Neural crest cell (in vitro differentiated cells): ENCODE measurements at places on chromosomes 5 and 9.

DNA sequence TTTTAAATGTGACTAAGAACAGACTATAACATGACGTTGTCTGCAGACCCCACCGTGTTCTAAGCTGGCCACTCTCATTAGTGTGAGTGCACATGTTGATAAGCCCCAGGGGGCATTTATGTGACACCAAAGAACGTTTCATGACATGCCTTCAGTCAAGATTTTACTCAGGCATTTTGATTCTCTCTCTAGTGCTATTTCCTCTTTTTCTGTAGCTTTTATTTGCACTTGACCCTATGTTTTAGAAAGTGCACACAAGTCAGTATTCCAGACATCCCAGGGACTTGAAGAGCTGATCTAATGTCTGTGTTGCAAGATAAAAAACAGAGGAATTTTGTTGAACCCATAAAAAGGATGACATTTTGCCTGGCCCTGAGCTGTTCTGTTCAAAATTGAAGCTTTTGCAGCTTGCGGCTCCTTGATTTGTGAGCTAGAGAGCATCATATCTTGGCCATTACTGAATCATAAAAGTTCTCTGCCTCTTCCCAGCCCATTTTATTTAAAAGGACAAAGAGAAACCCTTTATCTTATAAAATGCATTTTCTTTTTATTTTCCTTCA lies 80.9 kb upstream of the TYRP1 start:
- no peaks in the 10 kb centered on the region for H3K36me3 ChIP-seq
- H3K4me1 ChIP-seq, result no peaks in the 10 kb centered on the region
- no peak for DNase-seq
- H3K4me3 ChIP-seq, result no peak overlapping the region
- no peak overlapping the region for H3K27ac ChIP-seq

- no peak for DNase-seq
- no peak overlapping the region for H3K27ac ChIP-seq
- H3K4me3 ChIP-seq, result no peak overlapping the region
- no peaks in the 10 kb centered on the region for H3K4me1 ChIP-seq
- no peaks in the 10 kb centered on the region for H3K36me3 ChIP-seq
Measured at GRCh38 chr9:101307524-101308213, 77.1 kb downstream of the BAAT start.

- no peaks in the 10 kb centered on the region for H3K36me3 ChIP-seq
- DNase-seq, result no peak
- no peak overlapping the region for H3K4me3 ChIP-seq
- no peaks in the 10 kb centered on the region for H3K4me1 ChIP-seq
- no peak overlapping the region for H3K27ac ChIP-seq
Measured at GRCh38 chr9:70117835-70118319, 74.2 kb downstream of the MAMDC2 start.

DNA sequence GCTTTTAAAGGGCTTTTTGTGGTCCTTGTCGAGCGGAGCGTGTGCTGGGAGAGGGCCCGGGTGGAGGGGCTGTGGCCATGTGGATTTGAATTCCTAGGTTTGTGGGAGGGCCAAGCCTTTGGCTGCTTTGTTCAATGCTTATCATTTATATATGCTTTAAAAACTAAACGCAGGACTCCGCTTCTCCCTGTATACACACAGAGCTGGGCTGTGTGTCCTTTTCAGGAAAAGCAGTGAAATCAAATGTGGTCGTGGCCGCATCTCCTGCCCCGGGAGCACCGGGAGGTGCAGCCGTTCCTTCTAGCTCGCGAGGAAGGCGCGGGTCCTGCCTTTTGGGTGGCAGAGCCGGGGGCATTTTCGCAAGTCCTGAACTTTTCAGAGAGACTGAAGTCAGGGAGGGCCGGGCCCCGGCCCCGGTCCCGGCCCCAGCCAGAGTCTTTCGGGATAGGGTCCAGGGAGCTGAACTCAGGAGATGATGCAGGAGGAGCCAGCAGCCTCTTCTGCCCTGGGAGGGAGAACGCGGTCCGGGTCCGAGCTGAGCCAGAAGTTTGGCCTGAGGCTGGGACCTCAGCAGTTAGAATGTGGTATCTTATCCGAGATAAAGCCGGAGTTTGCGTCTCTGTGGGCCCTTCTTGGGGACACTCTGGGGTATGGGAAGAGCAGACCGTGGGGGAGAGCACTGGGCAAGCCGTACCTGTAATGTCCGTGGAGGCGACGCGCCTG lies 158.8 kb downstream of the C9orf152 start:
- DNase-seq, result peak; percentile 21
- peak overlapping the region; percentile 97 for H3K4me3 ChIP-seq
- no peaks in the 10 kb centered on the region for H3K27me3 ChIP-seq
- peaks cover 5% of the 10 kb centered on the region for H3K36me3 ChIP-seq

DNA sequence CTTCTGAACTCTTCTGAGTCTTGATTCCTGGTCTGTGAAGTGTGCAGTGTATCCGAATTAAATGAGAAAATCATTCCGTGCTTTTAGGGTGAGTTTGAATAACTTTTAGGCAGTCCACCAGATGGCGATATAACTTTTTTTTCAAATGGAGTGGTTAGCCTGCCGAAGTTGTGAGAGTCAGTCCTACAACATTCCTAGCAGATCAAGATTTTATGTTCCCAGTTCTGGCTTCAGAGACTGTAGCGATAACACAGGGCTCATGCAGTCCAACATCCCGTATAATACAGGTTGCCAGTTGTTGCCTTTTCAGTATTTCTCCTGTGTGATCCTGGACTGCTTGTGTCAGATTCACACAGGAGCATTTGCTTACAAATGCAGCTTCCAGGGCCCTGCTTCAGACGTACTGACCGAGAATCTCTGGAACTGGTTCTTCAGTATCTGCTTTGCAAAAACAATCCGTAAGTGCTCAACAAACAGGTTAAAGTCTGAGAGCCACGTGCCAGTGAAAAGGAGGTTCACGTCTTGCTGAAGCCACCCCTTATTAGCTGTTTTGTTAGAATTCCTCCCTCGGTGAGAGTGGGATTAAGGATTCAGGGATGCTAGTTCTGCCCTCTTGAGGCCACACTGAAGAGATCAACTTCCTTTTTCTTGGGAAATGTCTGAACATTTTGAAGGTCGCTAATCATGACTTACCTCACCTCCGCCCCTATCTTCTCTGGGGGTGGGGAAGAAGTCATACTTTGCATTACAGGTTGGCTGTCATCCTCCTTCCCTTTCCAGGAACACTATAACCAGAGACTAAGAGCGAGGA lies 22.8 kb downstream of the SMIM3 start:
- peaks cover 5% of the 10 kb centered on the region for H3K27me3 ChIP-seq
- H3K36me3 ChIP-seq, result no peaks in the 10 kb centered on the region
- peak overlapping the region; percentile 79 for H3K4me3 ChIP-seq
- H3K27ac ChIP-seq, result no peak overlapping the region

- no peak overlapping the region for H3K4me3 ChIP-seq
- H3K27me3 ChIP-seq, result no peaks in the 10 kb centered on the region
- DNase-seq, result no peak
- H3K4me1 ChIP-seq, result peaks cover 14% of the 10 kb centered on the region
- H3K27ac ChIP-seq, result no peak overlapping the region
Measured at GRCh38 chr5:68641211-68641610, 425.7 kb downstream of the PIK3R1 start.

GRCh38 chr5:8981496-8981895 lies 564.4 kb downstream of the SEMA5A start:
- peaks cover 33% of the 10 kb centered on the region for H3K4me1 ChIP-seq
- H3K27me3 ChIP-seq, result no peaks in the 10 kb centered on the region
- peak overlapping the region; percentile 20 for H3K27ac ChIP-seq
- no peak for DNase-seq

- no peaks in the 10 kb centered on the region for H3K36me3 ChIP-seq
- H3K4me3 ChIP-seq, result no peak overlapping the region
- peaks cover 41% of the 10 kb centered on the region for H3K4me1 ChIP-seq
- H3K27ac ChIP-seq, result no peak overlapping the region
- no peak for DNase-seq
Measured at GRCh38 chr5:4203146-4203545, 607.5 kb downstream of the IRX1 start.

DNA sequence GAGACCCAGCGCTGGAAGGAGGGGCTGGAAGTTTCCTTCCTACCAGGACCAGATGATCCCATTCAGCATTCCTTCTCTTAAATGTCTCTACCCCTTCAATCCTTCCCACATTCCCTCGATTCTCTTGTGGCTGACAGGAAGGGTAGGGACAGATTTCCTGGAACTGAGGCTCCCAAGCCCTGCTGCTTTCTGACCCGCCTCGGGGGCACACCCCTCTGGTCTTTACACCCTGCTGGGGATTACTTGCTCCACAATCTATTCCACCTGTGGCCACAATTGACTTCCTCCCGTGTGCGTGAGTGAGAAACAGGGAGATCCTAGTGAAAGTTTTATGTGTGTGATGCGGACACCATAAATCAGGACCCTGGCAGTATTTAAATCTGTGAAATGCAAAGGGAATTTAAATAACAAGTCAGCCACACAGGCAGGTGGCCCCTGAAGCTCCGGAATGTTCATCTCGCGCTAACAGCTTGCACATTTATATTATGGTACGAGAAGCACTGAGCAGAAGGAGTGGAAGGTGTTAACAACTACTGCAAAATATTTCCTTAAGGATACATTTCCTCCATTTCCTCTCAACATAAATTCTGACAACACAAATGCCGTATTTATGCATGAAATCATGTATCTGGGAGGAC lies 237.5 kb downstream of the SLIT3 start:
- peaks cover 2% of the 10 kb centered on the region for H3K27me3 ChIP-seq
- no peak for DNase-seq
- no peak overlapping the region for H3K4me3 ChIP-seq
- H3K27ac ChIP-seq, result no peak overlapping the region
- H3K4me1 ChIP-seq, result peaks cover 15% of the 10 kb centered on the region

DNA sequence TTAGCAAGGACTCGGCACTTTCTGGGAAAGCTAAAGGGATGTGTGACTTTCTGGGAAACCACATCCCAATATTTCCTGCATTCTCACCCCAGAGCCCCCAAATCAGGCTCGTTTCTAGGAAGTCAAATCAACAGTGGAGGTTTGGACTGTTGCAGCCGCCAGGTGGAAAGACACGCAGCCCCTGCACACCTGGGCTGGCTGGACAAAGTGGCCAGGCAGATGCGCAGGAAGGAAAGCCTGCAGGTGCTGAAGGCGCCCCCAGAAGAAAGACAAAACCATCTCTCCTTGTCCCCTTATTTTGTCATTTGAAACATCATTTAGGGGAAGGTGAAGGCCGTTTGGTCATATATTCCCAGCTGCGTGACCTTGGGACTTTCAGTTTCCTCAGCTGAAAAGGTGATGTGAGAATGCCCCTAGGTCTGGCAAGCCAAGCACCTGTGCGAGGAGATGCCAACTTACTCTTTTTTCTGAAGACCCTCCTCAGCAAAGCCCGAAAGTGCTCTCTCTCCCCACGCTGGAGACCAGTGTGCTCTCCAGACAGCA lies 97.9 kb upstream of the CPEB4 start:
- no peaks in the 10 kb centered on the region for H3K27me3 ChIP-seq
- DNase-seq, result no peak
- no peak overlapping the region for H3K4me3 ChIP-seq
- H3K36me3 ChIP-seq, result no peaks in the 10 kb centered on the region
- H3K4me1 ChIP-seq, result peaks cover 13% of the 10 kb centered on the region
- no peak overlapping the region for H3K27ac ChIP-seq

GRCh38 chr5:61995486-61995885 lies 310.5 kb upstream of the KIF2A start:
- H3K27ac ChIP-seq, result no peak overlapping the region
- peaks cover 4% of the 10 kb centered on the region for H3K4me1 ChIP-seq
- H3K4me3 ChIP-seq, result no peak overlapping the region
- no peak for DNase-seq
- H3K27me3 ChIP-seq, result no peaks in the 10 kb centered on the region
- H3K36me3 ChIP-seq, result no peaks in the 10 kb centered on the region

DNA sequence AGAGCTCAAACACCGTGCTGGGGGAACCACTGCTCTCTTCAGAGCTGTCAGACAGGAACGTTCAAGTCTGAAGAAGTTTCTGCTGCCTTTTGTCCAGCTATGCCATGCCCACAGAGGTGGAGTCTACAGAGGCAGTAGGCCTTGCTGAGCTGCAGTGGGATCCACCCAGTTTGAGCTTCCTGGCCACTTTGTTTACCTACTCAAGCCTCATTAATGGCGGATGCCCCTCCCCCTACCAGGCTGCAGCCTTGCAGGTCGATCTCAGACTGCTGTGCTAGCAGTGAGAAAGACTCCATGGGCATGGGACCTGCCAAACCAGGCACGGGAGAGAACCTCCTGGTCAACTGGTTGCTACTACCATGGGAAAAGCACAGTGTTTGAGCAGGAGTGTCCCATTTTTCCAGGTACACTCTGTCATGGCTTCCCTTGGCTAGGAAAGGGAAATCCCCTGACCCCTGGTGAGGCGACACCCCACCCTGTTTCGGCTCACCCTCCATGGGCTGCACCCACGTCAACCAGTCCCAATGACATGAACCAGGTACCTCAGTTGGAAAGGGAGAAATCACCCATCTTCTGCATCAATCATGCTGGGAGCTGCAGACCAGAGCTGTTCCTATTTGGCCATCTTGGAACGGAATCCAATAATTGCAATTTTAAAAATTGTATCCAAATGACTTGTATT lies 246.9 kb upstream of the ADAMTS16 start:
- no peak for DNase-seq
- no peaks in the 10 kb centered on the region for H3K4me1 ChIP-seq
- H3K4me3 ChIP-seq, result no peak overlapping the region
- H3K27me3 ChIP-seq, result peaks cover 10% of the 10 kb centered on the region

GRCh38 chr9:90100014-90100413 lies 495.2 kb downstream of the GADD45G start:
- H3K27ac ChIP-seq, result no peak overlapping the region
- no peak overlapping the region for H3K4me3 ChIP-seq
- DNase-seq, result no peak
- H3K36me3 ChIP-seq, result no peaks in the 10 kb centered on the region
- H3K27me3 ChIP-seq, result peaks cover 21% of the 10 kb centered on the region

DNA sequence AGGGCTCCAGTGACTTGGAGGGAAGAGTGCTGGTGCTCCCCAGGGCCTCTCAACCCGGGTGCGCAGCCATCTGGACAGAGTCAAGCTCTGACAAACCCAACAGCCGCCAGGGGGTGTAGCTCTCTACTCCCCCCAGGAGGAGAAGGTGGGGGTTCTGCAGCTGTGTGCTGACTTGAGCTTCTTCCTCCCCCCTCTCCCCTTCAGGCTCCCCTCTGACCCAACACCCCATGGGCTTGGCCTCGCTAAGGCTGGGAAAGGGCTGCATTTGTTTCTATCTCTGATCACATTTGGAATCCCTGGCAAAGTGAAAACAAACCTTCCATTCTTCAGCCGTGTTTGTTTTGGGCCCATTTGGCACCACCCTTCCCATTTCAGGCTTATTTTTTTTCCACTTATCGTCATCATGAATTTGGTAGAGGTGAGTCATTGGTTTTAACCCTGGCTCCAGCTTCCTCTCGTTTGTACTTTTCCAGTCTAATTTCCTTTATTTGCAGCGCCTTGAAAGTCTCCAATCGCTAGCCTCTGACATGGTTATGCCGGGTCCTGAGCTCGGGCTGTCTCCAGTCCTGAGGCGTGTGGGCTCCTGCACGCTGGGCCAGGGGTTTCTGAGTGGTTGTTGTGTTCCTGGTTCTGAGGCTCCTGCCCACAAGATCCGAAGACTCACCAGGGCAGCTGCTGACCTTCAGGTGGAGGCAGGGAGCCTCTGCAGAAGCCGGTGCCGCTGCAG lies 36.1 kb downstream of the DAP start:
- H3K4me3 ChIP-seq, result no peak overlapping the region
- H3K36me3 ChIP-seq, result peaks cover 26% of the 10 kb centered on the region
- H3K27ac ChIP-seq, result no peak overlapping the region
- no peaks in the 10 kb centered on the region for H3K4me1 ChIP-seq
- no peaks in the 10 kb centered on the region for H3K27me3 ChIP-seq
- DNase-seq, result no peak
